Kidney glomerular epithelial cell (primary cell): ENCODE measurements at places on chromosomes 4 and X.

GRCh38 chr4:177680308-177680707 lies 238.1 kb upstream of the AGA start:
- DNase-seq: no peak

- DNase-seq: no peak
Measured at GRCh38 chrX:40511258-40511657, 69.5 kb upstream of the ATP6AP2 start.

GRCh38 chr4:168514249-168514852 lies 17.5 kb downstream of the PALLD start:
- peak; percentile 29 for DNase-seq

- peak; percentile 16 for DNase-seq
Measured at GRCh38 chrX:63424063-63424462, 72.9 kb upstream of the SPIN4 start.

DNA sequence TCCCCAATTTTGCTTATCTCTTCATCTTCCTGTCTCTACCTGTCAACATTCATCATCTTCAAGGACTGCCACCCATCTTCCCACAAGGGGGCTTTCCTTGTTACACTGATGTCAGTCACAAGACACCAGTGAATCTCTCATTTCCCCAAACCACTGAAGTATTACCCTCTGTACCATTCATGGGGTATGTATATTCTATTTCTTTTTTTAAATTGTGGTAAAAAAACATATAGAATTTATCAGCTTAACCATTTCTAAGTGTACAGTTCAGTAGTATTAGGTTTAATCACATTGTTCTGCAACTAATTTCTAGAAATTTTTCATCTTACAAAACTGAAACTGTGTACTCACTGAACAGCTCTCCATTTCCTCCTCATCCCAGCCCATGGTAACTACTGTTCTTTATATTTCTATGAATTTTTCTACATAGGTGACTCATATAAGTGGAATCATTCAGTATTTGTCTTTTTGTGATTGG lies 98.6 kb downstream of the LARP7 start:
- DNase-seq: no peak

DNA sequence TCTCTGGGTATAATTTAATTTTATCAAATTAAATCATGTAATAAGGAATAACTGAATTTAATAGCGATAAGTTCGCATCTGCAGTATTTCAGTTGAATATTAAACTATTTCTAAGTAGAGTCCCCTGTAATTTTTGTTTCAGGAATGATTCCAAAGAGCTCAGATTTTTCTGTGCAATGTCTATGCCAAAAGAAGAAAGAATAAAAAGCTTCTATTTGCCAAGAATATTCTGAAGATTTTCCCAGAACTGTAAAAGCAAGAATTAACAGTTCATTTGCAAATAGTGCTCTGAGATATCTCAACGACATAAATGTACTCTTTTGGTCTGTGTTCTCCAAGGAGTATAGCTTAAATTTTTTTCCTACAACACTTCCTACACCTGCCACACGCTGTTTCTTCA lies 1242.8 kb upstream of the DIAPH2 start:
- DNase-seq: no peak
